ENCODE measurements at places on chromosomes 4 and X.
A peak's percentile ranks its signal among the peaks of the same experiment; 100 is the strongest.

GRCh38 chr4:123599061-123599919 lies 202.7 kb downstream of the SPRY1 start:
- DNase-seq, result no peak

GRCh38 chr4:143397335-143397734 lies 60.7 kb downstream of the GAB1 start:
- no peak for DNase-seq

DNA sequence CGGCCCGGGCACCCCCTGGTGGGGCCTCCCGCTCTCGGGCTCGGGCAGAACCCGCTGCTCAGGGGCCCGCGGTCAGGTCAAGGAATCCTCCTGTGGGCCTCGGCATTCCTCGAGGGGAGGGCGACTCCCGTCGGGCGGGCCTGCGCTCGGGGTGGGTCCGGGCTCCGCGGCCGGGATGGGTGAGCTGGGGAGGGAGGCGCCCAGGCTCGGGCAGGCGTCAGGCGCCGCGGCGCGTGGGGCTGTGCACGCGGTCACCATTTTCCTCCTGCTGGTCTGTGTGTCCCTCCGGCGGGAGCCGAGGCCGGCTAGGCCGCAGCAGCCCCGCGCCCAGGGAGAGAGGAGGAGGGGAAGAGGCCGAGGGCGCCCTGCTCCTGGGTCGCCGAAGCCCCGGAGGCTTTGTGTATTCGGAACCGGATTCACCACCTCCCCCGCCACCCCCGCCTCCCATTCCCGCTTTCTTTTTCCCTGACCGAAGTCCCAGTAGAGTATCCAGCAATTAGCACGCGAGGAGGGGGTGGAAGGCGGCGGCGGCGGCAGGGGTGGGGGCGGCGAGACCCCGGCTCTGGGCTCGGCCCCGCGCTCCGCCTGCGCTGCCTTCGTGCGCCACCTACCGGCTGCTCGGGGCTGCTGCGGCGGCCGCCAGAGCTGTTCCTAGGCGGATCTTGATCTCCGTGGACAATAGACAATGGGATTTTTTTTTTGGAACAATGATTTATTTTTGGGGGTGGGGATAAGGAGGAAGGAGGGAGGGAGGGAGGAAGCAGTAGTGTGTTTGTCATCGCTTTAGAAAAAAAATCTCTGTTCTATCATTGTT lies 99.0 kb upstream of the MAML3 start:
- DNase-seq, result peak; percentile 53

DNA sequence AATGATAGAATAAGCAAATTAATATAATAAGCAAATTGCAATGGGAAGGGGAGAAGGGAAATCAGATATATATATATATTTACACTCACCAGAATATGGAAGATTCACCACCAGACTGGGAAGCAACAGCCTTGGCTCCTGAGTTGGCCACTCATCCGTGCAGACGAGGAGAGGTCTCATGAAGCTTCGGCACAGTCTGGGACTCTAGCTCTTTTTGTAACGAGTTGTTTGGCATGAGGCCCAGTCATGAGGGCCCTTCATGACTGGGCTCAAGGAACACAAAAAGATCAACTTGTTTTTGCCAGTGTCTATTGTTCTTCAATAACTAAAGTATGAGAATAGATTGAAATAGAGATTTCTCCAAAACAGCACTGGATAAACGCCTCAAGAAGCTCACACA lies 176.4 kb downstream of the ADGRA3 start:
- no peak for DNase-seq

- no peak for DNase-seq
Measured at GRCh38 chr4:126268106-126268505, 953.4 kb downstream of the FAT4 start.

- DNase-seq, result no peak
Measured at GRCh38 chrX:110133735-110134370, 130.9 kb downstream of the TMEM164 start.

GRCh38 chrX:49951524-49952193 lies 29.3 kb downstream of the CLCN5 start:
- no peak for DNase-seq

GRCh38 chrX:155218777-155219176 lies 2.5 kb downstream of the VBP1 start:
- no peak for DNase-seq
